ENCODE measurements at places on chromosomes 3 and 15.

GRCh38 chr3:85605066-85605465 is 646.3 kb downstream of the CADM2 start:
- no peak for DNase-seq

DNA sequence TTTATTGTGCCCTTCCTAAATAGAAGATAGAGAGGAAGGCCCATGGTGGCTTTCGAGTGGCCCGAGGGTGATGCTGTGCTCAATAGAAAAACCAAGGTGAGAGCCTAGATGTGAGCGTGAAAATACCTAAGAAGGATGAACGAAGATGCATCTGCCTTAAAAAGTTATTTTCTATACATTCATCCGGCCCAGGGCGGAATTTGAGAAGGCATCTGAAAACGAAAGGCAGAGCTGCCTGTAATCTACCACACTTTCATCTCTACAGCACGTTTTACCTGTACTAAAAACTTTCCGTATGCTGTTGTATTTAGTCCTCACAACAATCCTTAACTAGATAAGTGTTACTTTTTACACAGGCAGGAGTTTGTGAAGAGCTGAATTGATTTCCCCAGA is 1.4 kb downstream of the DUT start:
- DNase-seq = no peak

DNA sequence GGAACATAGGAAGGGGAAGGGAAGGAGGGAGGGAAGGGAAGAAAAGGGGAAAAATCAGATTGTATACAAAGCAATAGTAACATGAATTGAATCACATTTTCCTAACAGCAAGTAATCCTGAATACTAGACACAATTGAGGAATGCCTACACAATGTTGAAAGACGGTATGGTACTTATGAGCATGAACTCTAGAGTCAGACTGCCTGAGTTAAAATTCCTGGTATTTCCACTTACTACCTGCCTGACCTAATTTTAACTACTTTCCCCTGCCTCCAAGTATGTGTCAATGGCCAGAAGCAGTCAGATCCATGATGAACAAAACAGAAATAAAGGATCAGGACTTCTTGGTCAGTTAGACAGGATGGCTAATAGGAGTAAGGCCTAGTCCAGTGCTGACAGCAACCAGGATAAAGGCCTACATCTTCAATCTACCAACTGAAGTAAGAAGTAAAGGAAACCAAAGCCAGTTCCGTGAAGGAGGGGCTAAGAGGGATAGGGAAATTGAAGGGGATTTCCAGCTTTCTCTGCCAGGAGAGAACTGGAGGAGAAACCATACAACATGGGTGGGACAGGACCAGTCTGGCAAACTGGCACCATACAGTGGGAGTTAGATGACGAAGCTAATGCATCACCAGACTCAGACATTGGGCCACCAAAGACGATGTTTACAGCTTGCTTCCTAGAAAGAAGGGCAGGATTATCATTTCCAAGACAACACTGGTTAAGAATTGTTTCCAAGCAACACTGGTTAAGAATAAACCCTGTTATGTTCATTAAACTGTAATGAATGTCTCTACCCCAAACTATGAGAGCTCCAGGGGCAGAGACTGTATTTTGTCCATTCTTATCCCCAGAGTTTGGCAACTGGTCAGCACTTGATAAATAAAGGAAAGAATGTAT is 151.6 kb upstream of the UBE2E2 start:
- no peak for DNase-seq

GRCh38 chr3:58586776-58587192 is 9.6 kb upstream of the FAM107A start:
- no peak for DNase-seq

DNA sequence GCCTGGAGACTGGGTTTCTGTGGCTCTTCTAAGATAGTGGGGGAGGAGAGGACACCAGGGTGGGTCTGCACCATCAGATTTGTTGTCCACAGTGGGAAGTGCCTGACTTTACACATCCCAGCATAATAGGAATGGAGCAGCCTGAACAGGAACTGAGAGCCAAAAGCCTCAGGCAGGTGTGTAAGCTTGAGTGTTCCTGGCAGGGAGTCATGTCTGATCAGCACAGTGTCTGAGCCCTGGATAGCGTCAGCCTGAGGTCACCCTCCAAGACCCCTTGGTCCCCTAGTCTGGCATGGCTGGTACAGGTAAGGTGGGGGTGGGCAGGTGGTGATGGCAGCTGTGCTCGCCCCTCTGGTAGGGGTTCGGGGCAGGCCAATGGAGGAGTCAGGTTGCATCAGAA is 20.2 kb downstream of the INSYN1 start:
- no peak for DNase-seq
